ENCODE measurements at places on chromosomes 3 and 15.

DNA sequence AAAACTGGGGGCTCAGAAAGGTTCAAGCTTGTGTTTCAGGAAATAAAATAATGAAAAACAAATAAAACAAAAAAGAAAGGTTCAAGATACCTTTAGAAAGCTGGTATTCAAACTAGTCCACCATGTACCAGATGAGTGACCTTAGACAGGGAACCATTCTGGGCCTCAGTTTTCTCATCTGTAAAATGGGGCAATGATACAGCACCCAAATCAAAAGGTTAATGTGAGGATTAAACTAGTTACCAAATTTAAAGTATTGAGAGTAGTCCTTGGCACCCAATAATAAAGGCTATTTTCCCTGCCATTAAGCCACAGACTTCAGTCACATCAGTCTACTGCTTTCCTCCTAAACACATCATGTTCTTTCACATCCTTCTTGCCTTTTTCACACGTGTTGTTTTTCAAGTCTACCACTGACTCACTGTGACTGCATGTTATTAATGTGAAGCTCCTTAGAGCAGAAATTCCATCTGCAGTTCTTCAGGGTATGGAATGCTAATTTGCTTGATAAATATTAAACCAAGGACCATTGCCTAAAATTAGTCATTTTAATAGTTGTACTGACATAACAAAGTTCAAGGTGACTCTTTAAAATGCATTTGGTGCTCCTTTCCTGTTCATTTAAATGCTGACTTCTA lies 19.9 kb downstream of the TAMM41 start:
- no peak for DNase-seq

DNA sequence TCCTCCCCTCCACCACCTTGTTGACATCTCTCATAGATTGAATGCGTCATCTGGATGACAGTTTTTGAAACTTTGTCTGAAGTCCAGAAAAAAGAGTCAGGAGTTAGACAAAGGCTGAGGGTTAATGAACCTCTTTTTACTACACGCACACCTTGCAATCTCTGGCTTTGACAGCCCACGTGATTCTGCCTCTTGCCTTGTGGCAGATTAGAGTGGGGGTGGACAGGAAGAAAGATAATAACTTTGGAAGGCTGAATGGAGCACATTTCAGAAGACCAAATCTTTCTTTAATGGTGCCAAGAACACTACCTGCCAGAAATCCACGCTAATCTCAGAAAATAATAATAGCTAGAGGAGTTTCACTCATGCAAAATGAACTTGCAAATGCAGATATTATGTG lies 327.9 kb upstream of the TRIM42 start:
- DNase-seq = no peak

DNA sequence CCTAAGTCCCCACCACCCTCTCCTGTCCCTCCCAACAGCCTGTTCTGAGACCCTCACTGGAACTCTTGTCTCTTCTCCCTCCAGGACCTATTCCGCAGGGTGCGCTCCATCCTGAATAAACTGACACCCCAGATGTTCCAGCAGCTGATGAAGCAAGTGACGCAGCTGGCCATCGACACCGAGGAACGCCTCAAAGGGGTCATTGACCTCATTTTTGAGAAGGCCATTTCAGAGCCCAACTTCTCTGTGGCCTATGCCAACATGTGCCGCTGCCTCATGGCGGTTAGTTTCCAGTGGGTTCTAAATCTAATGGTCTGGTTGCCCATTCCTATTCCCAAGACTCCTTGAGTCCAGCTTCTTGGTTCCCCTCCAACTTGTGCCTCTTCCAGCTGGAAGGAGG lies 9.3 kb downstream of the EIF4G1 start:
- no peak for DNase-seq

DNA sequence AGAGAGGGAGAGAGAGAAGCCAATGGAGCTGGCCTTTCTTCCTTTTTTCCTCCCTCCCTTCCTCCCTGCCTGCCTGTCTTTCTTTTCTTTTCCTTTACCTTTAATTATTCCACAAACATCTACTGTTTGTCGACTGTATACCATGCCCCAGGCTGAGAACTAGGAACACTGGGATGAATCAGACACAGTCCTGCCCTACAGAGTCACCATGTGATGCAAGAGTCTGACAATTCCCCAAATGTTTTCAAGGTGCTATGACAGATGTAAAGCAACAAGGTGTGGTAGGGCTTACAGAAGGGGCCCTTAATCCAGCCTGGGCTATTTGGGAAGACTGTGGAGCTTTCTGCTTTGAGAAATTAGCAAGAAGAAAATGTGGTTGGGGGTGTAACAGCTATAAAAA lies 4.0 kb upstream of the SPSB4 start:
- DNase-seq = no peak

GRCh38 chr3:65597226-65597951 lies 441.3 kb downstream of the MAGI1 start:
- no peak for DNase-seq

DNA sequence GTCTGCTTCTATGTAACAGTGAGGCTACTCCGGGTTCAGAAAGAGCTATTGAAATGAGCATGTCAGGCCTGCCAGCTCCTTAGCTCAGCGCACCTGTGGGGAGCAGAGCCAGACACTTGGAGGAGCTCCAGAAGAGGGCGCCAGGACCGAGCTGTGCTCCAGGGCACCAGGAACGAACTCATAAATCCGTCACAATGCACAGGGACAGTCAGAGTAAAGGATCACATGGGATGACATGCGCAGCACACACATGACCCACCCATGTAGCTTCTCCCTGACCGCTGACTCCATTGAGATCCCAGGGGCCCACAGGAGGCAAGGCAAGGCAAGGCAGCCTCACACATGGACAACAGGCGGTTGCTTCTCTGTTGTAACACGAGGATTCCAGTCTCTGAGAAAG lies 26.0 kb upstream of the GNB5 start:
- DNase-seq = no peak

DNA sequence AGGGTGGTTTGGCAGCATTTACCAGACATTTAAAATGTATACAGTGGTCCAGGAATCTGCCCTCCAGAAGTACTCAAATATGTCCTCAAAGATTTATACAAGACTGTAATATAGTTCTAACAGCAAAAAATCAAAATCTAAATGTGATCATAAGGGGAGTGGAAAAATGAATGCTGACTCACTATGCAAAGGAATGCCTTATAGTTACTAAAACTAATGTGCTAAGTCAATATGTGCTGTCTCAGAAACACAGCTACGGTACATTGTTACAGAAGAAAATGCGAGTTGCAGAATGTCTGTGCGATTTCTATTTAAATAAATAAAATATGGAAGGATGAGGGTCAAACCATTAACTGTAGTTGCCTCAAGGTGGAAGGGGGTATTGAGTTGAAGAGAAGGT lies 230.1 kb upstream of the UBE2E1 start:
- no peak for DNase-seq

DNA sequence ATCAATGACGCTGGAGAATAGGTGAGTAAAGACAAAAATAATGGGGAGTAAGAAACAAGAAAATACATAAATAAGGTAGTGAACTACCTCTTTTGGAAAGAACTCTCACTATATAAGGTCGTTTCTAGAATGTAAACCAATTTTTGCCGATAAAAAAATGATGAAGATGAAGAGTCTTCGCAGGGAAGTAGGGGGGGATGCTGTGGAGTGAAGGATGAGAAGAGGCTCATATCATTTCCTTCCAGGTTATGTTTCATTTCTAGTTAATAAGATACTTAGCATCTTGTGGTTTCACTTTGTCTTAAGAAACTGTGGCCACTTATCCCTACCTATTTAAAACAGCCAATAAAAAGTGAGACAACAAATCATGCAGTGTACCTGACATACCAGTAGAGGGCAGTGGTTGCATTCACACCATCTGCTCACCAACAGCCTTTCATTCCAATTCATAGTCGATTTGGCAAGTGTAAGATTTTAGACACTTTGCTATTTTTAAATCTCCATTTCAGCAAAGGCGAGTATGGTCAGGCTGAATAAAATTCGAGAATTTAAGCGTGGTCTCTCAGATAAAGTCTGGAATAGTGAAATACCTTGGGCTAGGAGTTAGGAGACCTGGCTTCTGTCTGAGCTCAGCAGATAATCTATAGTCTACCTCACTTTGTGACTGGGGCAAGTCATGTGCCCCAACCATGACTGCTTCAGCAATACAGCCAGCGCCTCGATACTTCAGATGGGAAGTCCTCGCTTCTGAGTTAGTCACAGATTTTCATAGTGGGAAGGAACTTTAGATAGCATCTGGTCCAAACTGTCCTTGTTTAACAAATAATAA lies 28.9 kb upstream of the ICE2 start:
- no peak for DNase-seq

GRCh38 chr3:129065720-129066073 lies 5.1 kb downstream of the GP9 start:
- DNase-seq = no peak

GRCh38 chr3:81601707-81602305 lies 159.6 kb downstream of the GBE1 start:
- no peak for DNase-seq

GRCh38 chr15:85598718-85599398 lies 195.9 kb downstream of the KLHL25 start:
- no peak for DNase-seq

GRCh38 chr15:46059921-46060594 lies 425.2 kb downstream of the SQOR start:
- no peak for DNase-seq
